ENCODE measurements at places on chromosomes 7 and 10. TPM values are rescaled to one million over a fixed set of nuclear protein-coding genes. Genes with fewer than 3 reads are reported as not detected.

- no peak for DNase-seq
Measured at GRCh38 chr10:93468461-93469213, 13.5 kb downstream of the MYOF start.

DNA sequence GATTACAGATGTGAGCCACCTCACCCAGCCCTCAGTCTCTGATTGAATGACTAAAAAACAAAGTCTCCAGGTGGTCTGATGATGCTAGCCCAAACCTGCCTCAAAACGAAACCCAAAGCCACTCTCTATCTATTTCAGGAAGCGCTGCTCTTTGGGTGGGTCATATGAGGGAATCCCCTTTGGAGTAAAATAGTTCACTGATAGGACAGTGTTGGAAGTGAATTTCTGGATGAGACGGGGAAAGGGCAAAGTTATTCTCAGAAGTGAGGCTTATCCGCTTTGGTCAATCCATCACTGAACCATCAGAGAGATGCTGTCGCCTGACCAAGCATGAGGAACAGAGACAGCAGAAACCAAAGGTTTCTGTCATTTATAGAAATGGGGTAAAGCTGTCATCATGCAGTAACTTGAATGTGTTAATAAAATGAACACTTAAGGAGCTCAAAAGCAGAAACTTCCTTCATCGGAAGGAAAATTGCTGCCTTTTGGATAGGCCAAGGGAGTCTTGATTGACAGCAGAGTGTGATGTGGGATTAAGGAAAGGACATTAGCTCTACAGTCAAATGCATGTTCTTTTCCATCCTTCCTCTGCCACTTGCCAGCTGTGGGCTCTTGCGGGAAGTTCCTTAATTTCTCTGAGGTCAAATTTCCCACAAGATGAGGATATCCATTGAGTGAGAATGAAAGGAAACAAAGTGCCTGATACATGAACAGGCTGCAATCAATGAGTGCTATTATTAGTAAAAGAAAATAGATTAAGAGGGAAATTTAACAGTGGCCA lies 64.9 kb upstream of the C1QL3 start:
- no peak for DNase-seq

DNA sequence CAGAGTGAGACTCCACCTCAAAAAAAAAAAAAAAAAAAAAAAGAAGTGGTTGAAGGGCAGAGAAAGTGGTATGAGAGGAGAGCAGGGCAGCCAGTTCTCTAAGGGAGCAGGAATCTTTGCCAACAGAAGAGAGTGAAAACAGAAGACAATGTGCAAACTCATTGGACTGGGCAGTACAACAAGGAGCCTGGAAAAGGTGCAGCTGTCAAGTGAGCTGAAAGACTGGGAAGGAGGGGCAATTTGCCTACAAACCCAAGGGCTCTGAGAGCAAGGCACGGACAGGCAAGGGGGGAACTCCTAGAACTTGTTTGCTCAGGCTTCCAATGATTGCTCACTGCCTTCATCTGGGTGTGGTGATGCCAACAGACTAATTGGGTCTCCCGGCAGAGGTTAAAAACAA lies 9.5 kb downstream of the ACTR1A start:
- no peak for DNase-seq

DNA sequence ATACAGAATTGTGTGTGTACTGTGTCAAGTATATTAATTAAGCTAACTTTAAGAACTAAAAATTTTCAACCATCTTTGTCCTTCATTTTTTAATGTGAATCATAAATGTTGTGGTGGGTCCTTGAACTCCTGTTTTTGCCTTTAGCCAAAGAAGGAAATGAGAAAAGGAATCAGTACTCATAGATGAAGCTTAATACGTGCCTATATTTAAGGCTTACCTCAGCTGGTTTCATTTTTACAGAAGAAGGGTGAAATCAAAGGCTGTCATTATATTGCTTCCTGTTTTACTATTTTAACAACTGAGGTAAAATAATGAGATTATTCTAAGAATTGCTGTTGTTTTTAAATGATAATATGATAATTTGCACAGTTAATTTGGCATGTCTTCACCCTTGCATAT lies 6.3 kb upstream of the SNX13 start:
- no peak for DNase-seq

DNA sequence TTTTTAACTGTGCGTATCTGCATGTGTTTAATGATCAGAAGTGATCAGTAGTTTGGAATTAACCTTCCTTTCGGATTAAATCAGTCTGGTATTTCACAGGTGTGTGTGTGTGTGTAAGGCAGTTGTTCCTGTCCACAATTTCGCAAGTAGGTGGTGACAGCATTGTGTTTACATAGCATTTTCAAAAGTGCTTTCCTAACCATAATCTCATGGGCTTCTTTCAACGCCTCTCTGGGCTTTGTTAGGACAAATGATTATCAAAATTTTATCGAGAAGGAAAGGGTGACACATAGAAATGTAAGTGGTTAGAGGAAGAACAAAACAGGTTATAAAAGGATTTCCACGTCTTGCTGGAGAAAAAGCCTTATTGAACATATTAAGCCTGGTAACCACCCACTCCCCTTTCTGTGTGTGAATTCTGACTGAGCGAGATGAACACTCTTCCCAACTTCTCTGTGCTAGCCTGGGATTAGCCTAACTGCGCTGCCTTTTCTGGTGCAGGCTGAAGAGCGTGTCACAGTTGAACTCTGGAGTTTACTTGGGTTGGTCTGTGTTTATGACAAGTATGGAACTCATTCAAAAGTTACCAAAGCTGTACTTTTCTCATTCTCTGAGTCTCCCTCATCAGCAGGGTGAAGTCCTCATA lies 292.3 kb upstream of the PITRM1 start:
- DNase-seq, result no peak

DNA sequence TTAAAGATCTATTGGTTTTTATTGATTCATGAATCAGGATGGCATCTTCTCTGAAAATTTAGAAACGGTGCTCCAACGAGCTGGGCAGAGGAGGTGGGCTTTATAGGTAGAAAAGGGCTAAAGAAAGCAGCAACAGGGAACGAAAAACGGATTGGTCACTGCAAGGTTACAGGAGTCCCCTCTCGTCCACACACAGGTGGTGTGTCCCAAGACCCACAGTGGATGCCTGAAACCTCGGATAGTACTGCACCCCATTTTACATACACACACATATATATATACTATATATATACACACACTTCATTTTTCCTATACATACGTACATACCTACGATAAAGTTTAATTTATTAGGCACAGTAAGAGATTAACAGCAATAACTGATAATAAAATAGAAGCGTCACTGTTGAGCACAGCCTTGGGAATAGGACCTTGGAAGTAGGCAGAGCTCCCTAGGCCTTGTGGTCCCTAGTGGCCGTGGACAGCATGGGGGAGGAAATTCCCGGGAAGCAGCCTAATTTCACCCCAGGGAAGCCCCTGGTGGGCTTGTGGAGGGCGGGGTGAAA lies 737 bp upstream of the NUB1 start:
- no peak for DNase-seq

- DNase-seq, result no peak
Measured at GRCh38 chr7:85097844-85098243, 89.0 kb downstream of the SEMA3D start.

DNA sequence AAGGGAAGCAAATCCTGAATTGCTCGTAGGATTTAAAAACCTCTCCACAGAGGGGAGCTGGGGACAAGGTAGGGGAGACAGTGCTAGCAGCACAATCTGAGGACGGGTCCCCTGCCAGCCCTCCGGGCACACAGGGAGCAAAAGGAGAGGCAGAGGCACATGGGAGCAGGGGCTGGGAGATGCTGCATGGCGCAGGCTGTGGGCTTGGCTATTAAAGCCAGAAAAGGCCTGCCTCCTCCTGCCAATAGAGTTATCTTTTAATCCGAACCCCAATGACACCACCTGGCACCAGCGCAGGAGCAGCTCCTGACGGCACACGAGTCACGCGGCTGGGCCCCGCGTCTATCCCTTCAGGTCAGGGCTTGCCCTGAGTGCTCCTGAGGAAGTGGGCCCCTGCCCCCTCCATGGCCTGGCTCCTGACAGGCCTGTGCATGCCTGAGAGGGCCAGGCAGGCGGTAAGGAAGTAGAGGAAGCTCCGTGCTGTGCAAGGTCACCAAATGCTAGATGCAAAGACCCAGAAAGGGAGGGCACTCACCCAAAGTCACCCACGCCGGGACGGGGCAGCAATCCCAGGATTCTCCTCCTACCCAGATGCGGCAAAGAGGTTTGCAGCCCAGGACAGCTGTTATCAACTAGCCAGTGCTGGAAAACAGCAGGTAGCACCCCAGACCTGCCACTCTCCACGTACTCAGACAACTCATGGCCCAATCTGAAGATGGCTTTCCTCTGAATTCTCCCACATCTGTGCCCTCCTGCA lies 28.1 kb downstream of the DLG5 start:
- no peak for DNase-seq

DNA sequence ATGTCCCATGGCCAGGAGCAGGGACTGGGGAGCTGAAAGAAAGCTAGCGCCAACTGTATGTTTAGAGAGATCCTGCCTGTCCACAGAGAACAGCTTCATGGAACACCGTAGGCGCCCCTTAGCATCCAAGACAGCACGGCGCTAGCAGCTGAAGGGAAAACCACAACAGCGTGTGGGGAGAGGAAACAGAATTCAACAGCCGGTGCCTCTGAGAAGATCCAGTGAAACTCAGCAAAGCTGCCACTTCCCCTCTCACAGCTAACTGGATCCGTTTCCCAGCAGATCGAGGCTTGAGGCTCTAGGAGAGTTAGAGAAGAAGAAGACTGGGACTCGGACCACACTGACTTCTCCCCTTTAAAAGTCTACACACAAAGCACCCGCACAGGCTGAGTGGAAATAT lies 145.0 kb downstream of the MAD1L1 start:
- no peak for DNase-seq

- DNase-seq, result no peak
Measured at GRCh38 chr10:88038268-88038667, 174.8 kb downstream of the PTEN start.

Gene TMEM139
- not detected for total RNA-seq

Gene FAM237B
- total RNA-seq, result not detected

Gene CALML3
- total RNA-seq, result 227 TPM

Gene ZNF239
- total RNA-seq, result 2.3 TPM

Gene WNT16
- total RNA-seq, result not detected

Data from esophagus squamous epithelium (tissue), 5 donors.